ENCODE measurements at places on chromosomes 11 and 22.

DNA sequence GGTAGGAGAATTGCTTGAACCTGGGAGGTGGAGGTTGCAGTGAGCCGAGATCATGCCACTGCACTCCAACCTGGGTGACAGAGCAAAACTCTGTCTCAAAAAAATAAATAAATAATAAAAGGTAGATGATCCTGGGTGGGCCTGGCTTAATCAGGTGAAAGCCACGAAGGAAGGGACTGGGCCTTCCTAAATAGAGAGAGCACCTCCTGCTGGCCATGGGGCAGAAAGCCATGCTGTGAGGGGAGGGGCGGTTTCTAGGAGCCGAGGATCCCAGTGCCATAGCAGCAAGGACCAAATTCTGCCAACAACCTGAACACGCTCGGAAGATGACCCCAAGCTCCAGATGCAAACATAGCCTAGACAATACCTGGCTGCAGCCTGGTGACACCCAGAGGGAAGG is 24.5 kb upstream of the DGKZ start:
- DNase-seq: no peak

- no peak for DNase-seq
Measured at GRCh38 chr11:16326679-16327297, 29.6 kb downstream of the SOX6 start.

DNA sequence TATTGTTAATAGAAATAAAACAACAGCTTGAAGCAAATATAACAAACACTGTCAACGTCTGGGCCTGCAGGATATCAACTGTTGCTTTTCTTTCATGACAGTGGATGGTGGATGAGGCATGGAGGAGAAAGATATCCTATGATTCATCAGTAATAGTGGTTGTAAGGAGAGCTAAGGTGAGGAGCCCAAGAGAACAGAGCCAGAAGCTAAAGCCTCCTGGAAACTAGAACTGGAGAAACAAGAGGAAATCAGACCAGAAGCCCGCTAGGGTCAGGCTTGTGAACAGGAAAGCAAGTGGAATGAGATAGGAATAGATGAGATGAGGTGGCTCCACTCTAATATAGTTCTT is 37.7 kb upstream of the MMP12 start:
- DNase-seq: no peak

DNA sequence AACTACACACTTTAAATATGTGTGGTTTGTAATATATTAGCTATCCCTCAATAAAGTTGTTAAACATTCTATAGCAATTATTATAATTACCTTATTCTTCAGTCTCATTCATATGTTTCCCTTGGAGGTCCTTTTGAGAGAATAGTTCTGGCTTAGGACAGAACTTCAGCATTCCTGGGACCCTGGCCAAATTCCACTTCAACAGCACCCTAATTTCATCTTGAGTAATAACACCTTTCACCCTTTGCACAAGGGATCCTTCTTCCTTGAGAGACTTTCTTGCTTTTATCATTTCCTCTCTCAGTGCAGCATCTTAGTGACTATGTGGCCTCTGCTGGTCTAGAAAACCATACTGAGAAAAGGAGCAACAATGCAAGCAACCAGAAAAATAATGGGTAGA is 255.9 kb downstream of the C11orf87 start:
- DNase-seq: no peak

DNA sequence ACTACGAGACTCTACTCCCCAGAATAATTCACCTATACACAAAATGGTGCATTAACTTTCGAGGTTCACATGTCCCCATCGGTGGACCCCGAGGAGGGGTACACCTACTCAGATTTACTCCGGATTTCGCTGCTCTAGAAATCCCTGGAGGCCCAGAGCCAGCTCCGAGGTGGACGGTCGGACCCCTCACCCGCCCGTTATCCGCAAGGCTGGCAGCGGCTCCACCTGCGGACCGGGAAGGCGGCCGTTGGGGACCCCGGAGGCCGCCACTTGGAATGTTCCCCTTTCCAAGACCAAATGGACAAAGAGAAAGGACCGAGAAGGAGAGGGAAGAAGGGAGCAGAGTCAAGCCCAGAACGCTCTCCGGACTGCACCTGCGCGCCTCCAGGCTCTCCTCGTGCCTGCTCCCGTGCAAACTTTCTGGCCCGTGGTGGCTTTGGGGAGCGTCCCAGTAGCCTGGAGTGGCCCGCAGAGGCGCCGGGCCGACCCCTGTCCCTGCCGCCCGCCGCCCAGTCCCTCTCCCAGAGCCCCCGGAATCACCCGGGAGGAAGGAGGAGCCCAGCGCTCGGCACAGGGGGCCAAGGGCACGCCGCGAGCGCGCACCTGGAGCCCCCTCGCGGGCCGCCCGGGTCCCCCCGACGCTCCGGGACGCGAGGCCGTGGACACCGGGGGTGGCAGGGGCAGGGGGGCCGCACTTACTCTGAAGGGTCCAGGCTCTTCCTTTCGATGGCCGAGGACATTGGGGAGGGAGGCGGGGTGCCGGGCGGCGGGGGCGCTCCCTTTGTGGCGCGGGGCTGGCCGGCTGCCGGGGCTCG is 23.0 kb downstream of the LMO2 start:
- DNase-seq: no peak

GRCh38 chr11:130300567-130300966 is 14.2 kb downstream of the ZBTB44 start:
- no peak for DNase-seq

Data from NCI-H345 (cell line).